Right ventricle myocardium inferior (tissue), 1 donor: ENCODE measurements at places on chromosomes 3 and 15. TPM values are rescaled to one million over a fixed set of nuclear protein-coding genes. Genes with fewer than 3 reads are reported as not detected.

FRMD5 gene
- 43.0 TPM for total RNA-seq

RHOA gene
- 285 TPM for total RNA-seq

TNFSF10 gene
- total RNA-seq, result 15.7 TPM

DNA sequence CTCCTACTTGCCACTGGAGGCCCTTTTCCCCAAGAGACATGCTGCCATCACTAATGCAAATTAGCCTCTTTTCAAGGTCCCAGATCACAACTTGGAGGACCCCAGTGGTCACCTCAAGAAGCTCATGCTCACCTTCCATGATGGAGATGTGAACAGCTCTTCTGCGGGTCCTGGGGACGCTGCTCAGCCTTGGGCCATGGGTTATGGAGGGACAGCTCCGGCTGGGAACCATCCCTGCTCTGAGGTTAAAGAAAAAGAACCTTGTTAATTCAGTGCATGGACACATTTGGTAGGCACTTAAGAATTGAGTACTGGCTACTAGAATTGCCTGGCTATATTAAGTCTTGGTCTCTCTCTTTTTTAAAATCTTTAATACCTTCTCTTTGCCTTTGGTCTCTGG, 56.8 kb downstream of the WDR76 start:
- no peak for DNase-seq

- DNase-seq, result no peak
Measured at GRCh38 chr3:45965653-45966052, 22.4 kb downstream of the CXCR6 start.

DNA sequence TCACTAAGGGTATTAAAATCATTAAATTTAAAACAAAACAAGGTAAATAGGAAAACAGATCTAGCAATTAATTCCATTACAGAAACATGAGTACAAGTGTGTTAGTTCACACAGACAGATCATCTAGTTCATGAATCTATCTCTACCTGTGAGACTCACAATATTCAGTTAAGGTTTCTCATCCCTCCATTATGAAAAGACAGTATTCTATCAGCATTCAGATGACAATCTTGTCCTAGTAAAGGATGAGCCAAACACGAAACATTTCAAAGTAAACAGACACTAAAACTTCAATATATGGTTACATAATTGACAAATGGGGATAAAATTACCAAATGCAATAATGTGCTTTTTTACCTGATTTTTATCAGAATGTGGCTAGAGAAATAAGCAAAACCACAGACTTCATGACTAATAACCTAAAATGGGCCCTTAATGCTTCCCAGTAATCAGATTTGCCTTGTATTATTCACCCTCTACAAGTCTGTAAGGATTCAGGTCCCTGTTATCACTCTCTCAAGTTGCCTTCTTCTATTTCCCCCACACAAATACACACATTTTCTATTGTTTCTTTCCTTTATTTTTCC, 126.8 kb downstream of the DLG1 start:
- DNase-seq, result no peak

DNA sequence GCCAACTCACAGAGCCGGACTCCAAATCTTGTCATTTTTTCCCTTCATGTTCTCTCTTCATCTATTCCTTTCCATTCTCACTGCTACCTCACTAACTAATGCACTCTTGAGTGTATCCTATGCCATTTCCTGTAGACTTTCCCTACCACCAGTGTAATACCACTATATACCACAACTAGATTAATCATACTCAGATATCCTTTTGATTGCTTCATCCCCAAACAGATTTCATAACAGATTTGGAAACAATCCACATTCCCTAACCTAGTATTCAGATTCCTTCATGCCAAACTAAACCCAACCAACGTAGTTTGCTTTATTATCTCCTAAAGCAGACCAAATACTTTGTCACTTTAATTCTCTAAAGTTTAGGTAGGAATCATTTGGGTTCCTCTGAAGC, 2.6 kb upstream of the PLOD2 start:
- no peak for DNase-seq

- DNase-seq, result no peak
Measured at GRCh38 chr15:57364282-57365007, 11.9 kb upstream of the CGNL1 start.

GRCh38 chr3:25120665-25121064, 307.4 kb upstream of the RARB start:
- DNase-seq, result no peak

GRCh38 chr3:189953551-189953950, 167.1 kb downstream of the P3H2 start:
- DNase-seq, result no peak
